Activated T-helper 2 cell treated with anti-CD3 and anti-CD28 coated beads, Interferon-gamma antibody, Interleukin-2, Interleukin-4, amounts not matched to agents 10 μg/mL and 5 μg/mL and 100 μg/mL, durations not matched to agents 14 hours and 24 hours and 36 hours (primary cell): ENCODE measurements at places on chromosomes 5 and 9.
A peak's percentile ranks its signal among the peaks of the same experiment; 100 is the strongest.

GRCh38 chr5:172630986-172631385 is 10.1 kb upstream of the NEURL1B start:
- no peaks in the 10 kb centered on the region for H3K36me3 ChIP-seq
- peaks cover 5% of the 10 kb centered on the region for H3K27me3 ChIP-seq
- H3K4me3 ChIP-seq: no peak overlapping the region

GRCh38 chr5:140596321-140596741 is 31.7 kb downstream of the SLC35A4 start:
- DNase-seq: no peak
- H3K36me3 ChIP-seq: no peaks in the 10 kb centered on the region
- no peak overlapping the region for H3K27ac ChIP-seq
- H3K27me3 ChIP-seq: no peaks in the 10 kb centered on the region
- H3K4me1 ChIP-seq: no peaks in the 10 kb centered on the region
- H3K4me3 ChIP-seq: no peak overlapping the region

DNA sequence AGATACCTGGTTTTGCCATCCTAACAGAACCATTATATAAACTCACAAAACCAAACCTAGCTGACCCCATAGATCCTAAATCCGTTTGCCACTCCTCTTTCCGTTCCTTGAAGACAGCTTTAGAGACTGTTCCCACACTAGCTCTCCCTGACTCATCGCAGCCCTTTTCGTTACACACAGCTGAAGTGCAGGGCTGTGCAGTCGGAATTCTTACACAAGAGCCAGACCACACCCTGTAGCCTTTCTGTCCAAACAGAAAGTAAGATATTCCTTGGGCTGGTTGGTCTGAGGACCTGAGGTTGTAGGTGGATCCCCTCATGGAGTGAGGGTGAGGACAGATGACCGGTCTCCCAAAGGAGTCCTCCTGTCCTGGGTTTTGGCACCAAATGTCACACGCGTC is 56.7 kb upstream of the NAA35 start:
- no peaks in the 10 kb centered on the region for H3K4me1 ChIP-seq
- no peak overlapping the region for H3K4me3 ChIP-seq
- no peak overlapping the region for H3K27ac ChIP-seq

DNA sequence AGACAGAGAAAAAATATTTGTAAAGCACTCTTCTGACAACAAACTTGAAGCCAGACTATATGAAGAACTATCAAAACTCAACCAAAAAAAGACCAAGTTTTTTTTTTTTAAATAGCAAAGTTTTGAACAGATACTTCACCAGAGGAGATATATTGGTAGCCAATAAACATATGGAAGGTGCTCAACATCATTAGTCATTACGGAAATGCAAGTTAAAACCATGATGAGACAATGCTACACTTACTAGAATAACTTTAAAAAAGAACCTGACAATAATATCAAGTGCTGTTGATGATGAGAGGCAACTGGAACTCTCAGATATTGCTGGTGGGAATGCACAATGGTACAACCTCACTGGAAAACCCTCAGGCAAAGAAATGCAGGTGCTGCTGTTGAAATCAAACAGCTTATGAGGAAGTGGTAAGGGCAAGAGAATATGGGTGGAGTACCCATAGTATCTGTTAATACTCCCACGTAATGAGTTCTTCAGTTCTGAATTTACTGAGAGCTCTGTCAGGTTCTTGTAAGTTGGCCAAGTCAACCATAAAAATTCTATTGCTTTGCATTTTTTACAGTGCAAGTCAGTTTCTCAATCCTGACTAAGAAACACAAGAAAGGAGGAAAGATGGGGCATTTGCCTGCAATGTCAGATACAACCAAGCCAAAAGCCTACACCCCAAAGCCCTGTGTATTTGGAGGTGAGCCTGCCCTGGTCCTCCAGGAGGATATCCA is 87.3 kb upstream of the GNAQ start:
- DNase-seq: no peak
- H3K27ac ChIP-seq: peak overlapping the region; percentile 73
- peaks cover 35% of the 10 kb centered on the region for H3K4me1 ChIP-seq
- peaks cover 3% of the 10 kb centered on the region for H3K36me3 ChIP-seq

DNA sequence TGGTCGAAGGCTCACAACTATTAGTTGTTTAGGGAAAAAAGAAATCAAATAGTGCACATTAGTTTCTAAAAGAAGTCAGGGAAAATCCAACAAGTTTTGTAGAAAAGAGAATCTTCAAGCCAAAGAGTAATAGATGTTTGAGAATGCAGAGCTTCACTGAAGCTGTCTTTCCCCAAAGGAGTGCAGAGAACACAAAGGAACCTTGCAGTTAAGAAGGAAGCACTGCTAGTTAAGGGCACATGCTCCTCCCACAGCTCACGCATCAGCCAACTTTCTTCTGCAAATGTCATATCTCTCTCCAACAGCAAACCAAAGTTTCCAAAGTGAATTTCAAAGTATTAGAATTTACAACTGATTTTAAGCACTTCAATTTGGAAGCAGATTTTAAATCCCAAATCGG is 116.4 kb upstream of the FST start:
- no peak overlapping the region for H3K27ac ChIP-seq
- no peak for DNase-seq
- no peaks in the 10 kb centered on the region for H3K36me3 ChIP-seq
- H3K27me3 ChIP-seq: no peaks in the 10 kb centered on the region
- no peaks in the 10 kb centered on the region for H3K4me1 ChIP-seq

- no peaks in the 10 kb centered on the region for H3K36me3 ChIP-seq
- no peak for DNase-seq
- H3K27me3 ChIP-seq: peaks cover 4% of the 10 kb centered on the region
Observed at GRCh38 chr5:102523541-102524175, 24.9 kb upstream of the SLCO6A1 start.

DNA sequence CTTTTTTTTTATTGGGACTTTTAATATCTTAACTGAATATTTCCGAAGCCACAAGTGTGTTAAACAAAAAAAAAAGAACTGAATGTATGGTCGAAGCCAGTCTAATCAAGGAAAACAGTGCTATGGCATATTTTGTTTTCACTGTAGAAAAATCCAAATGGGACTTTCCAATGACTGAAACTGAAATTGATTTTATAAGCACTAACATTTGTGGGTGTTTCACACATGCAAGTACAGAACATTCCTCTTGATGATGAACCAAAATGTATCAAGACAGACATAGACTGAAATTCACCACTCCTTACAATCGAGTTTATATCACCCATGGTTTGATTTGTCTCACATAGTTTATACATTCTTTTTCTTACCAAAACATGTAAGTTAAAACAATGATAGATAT is 1026.8 kb downstream of the CDH18 start:
- H3K27me3 ChIP-seq: no peaks in the 10 kb centered on the region
- no peaks in the 10 kb centered on the region for H3K36me3 ChIP-seq
- no peak overlapping the region for H3K27ac ChIP-seq

DNA sequence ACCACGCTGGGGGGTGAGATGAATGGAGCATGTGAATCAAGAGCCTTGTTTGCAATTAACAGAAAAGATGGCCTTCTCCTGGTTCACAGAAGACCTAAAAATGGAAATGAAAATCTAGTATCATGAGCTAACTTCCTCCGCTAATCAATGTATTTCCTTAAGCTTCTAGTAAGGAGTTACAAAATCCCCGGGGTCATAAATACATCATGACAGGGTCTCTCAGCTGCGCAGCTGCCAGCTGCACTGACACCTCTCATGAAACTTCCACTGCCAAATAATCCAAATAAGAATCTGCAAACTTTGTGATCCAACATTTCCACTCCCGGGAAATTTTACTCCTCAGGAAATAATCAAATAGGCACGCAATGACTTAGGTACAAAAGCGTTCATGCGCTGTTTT is 11.9 kb downstream of the MYO10 start:
- H3K4me3 ChIP-seq: no peak overlapping the region
- DNase-seq: no peak
- no peak overlapping the region for H3K27ac ChIP-seq
- no peaks in the 10 kb centered on the region for H3K36me3 ChIP-seq
- no peaks in the 10 kb centered on the region for H3K4me1 ChIP-seq
- no peaks in the 10 kb centered on the region for H3K27me3 ChIP-seq

- no peaks in the 10 kb centered on the region for H3K4me1 ChIP-seq
- peaks cover 18% of the 10 kb centered on the region for H3K27me3 ChIP-seq
- no peak for DNase-seq
- H3K27ac ChIP-seq: no peak overlapping the region
Observed at GRCh38 chr5:74259572-74259971, 381.0 kb downstream of the ENC1 start.
